ENCODE measurements at places on chromosomes 3 and 15. TPM values are rescaled to one million over a fixed set of nuclear protein-coding genes. Genes with fewer than 3 reads are reported as not detected.
A peak's percentile ranks its signal among the peaks of the same experiment; 100 is the strongest.

DNA sequence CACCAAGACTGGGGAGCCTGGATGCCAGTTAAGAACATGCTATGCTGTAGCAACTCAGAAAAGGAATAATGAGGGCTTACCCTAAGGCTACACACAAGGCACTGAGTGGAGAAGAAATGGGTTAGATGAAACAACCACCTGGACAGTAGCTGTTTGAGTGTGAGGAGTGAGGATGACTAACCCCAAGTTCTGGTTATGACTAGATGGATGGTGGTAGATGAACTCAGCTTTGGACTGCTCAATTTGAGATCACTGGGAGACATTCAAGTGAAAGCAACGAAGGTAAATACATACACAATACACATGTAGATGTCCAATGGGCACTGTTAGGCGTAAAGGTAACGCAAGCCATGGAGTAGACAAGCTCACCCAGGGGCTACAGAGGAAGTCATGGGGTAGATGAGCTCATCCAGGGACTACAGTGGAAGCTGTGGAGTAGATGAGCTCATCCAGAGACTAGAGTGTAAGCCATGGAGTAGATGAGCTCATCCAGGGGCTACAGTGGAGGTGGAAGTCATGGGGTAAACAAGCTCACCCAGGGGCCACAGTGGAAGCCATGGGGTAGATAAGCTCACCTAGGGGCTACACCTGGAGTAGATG, 98.3 kb downstream of the ANO10 start:
- DNase-seq: no peak

DNA sequence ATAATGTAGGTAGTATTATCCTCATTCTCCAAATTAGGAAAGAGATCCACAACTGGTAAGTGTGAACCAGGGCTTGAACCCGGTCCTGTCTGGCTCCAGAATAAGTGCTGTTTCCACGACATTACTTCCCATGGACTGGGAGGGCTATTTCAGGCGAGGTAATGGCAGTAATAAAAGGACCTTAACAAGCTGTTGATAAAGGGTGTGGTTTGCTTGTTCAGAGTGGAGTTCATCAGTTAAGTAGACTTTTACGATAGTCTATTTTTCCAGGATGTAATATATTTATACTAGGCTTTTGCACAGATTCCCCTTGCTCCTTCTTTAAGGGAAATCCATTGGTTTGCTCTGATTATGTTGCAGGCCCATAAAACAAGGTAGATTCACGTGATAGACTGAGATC, 88.4 kb upstream of the TNFAIP8L3 start:
- no peak for DNase-seq

- DNase-seq: no peak
Observed at GRCh38 chr15:63476229-63476632, 28.2 kb upstream of the USP3 start.

DNA sequence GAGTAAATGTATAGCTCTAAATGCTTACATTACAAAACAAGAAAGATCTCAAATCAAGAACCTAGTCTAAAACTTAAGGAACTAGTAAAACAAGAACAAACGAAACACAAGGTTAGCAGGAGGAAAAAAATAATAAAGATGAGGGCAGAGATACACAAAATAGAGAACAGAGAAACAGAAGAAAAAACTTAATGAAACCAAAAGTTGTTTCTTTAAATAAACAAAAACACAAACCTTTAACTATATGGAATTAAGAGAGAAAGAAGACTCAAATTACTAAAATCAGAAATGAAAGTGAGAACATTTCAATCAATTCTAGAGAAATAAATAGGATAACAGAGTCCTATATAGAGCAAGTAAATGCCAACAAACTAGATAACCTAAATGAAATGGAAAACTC, 59.6 kb downstream of the DLG1 start:
- DNase-seq: no peak

DNA sequence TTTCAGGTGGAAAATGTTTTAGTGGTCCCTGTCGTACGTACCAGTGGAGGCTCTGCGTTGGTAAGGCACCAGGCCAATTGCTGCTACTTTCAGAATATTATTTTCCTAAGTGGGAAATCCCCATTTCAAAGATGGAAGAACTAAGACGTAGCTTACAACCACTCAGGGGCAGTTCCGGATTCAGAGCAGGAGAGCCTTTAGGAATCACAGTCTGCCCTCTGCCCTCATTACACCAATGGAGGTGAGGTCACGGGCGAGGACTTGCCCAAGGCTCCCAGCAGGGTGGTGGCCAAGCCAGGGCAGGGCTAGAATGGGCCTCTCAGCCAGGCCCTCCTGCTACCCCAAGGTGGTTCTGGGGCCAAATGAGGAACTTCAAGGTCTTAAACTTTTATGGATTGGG, 72.6 kb downstream of the RASGRF1 start:
- peak; percentile 65 for DNase-seq

GRCh38 chr15:57494581-57494980, 97.1 kb upstream of the MYZAP start:
- DNase-seq: no peak

- no peak for DNase-seq
Observed at GRCh38 chr3:182484682-182485081, 308.6 kb upstream of the ATP11B start.

DNA sequence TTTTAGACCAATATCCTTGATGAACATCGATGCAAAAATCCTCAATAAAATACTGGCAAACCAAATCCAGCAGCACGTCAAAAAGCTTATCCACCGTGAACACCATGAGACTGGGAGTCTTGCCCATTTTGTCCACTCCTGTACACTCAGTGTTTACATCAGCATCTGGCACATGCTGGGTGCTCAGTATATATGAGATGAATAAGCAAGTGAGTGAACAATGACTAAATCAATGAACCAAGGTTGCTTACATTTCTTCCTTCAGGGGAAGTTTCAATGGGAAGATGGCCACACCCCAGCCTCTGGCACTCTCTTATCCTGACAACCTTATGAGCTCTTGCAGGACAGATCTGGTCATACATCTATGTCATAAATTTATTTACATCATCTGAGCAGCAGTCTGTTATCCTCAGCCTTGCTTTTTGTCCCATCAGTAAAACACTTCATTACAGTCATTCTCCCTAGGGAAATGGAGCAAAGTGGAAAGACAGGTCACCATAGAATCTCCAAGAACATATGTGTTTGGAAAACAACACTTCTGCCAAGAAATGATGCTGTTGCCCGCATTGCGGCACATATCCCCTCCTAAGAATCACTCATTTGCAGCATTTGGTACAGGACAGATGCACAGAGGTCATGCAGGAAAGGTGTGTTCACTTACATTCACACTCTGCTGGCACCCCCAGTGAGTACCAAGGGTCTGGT, 171.8 kb upstream of the EIF1B start:
- DNase-seq: no peak

Gene ADCY5
- 72.7 TPM for total RNA-seq

Gene CLSTN2
- 18.0 TPM for total RNA-seq

Gene KLF15
- 8.5 TPM for total RNA-seq

Gene ZMYND10
- total RNA-seq: 0.68 TPM

Gene FNDC3B
- 239 TPM for total RNA-seq

Gene PRTG
- 2.1 TPM for total RNA-seq

Gene AMOTL2
- 118 TPM for total RNA-seq

All from aorta (tissue), 5 donors.